ENCODE measurements at places on chromosomes 5 and 9.

DNA sequence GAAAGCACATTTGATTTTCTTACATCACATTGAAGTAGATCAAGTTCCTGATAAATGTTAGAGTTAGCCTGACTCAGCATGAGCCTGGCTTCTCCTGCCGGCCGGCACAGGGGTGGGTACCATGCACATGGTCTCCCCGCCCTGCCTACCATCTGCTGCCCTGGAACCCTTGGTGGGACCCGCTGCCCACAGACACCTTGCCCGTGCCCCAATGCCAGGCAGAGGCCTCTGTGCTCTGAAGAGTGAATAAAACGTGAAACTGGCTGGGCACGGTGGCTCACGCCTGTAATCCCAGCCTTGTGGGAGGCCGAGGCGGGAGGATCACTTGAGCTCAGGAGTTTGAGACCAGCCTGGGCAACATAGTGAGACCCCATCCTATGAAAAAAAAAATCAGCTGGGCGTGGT lies 17.3 kb downstream of the EXD3 start:
- no peak for DNase-seq

GRCh38 chr5:74055486-74056106 lies 429.6 kb downstream of the ARHGEF28 start:
- no peak for DNase-seq

GRCh38 chr9:13586587-13587374 lies 307.3 kb upstream of the MPDZ start:
- DNase-seq: no peak

DNA sequence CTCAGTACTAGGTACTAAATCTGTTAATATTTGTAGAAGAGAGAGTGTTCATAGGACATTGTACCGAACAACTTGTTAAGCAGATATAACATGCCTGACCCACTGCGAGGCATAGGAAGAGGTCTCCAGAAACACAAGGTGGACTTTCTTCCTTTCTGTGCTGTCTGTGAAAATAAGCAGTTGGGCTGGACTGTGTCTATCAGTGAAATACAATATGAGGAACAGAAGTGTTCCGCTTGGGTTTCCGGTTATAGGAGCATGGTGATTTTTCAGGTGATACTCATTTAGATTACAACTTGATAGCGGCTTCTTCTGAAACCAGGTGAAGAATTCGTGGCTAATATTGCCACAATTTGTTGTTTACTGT lies 60.9 kb upstream of the TLR4 start:
- DNase-seq: no peak

DNA sequence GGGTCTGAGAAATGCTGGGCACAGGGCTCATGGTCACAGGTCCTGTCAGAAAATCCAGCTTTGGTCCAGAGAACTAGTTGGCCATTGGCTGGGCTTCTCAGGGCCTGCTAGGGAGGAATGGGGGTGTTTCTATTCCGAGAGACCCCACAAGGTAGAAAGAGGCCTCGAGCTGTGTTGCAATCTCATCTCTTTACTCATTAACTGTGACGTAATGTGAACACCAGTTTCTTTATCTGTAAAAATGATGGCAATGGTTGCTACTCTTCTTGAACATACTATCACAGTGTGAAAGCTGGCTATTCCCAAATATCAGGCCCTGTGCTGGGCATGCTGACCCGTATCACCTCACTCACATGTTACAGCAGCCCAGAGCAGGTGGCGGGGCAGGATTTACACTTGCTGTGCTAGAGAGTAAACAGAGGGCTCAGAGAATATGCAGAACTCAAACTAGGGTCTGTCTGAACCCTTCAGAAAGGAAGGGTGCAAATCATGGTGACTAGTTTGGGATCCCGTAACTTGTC lies 35.7 kb upstream of the SLC25A51 start:
- DNase-seq: no peak

- no peak for DNase-seq
These were observed 2.1 kb upstream of the TRMO start for GRCh38 chr9:97924386-97924785.

DNA sequence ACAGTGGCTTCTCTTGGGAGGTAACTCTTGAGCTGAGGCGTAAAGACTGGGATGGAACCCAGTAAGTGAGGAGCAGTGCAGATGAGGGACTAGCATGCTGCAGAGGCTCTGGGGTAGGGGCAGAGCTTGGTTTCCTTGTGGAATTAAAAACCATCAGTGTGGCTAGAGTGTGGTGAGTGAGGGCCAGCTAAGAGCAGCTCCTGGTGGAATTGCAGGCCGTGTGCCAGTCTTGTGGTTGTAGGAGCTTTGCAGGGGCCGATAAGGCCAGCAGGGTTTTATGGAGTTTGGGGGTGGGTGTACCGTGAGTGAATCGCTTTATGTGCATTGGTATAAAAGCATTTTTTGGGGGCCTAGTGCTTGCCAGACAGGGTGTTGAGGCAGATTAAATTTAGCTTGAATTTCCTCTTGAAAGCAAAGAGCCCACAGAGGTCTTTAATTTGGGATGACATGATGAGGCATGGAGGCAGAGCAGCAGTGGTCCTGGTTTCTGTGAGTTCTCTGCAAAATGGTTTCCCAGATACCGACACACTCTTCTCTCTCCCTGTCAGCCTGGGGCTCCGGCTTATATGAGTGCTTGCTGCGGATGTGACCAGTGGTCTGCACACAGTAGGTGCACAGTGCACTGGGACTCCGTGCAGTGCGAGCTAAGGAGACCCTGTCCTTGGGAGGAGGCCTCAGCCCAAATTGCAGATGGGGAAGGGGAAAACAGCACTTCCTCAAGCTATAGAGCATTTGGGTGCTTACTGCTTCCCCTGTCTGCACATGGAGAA lies 176.4 kb upstream of the PITX1 start:
- DNase-seq: no peak

- no peak for DNase-seq
These were observed 13.5 kb downstream of the RETREG1 start for GRCh38 chr5:16603295-16603694.

DNA sequence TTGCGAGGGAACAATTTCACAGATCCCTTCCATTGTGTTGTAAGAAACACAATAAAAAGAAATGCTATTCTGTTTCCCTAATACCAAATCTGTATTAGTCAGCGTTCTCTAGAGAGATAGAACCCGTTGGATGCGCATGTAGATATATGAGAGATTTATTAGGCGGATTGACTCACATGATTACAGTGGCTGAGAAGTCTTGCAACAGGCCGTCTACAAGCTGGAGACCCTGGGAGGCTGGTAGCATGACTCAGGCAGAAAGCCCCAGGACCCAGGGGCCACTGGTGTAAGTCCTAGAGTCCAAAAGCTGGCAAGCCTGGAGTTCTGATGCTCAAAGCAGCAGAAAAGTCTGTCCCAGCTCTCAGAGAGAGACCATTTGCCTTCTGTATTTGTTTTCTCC lies 18.4 kb upstream of the IL17B start:
- DNase-seq: no peak

DNA sequence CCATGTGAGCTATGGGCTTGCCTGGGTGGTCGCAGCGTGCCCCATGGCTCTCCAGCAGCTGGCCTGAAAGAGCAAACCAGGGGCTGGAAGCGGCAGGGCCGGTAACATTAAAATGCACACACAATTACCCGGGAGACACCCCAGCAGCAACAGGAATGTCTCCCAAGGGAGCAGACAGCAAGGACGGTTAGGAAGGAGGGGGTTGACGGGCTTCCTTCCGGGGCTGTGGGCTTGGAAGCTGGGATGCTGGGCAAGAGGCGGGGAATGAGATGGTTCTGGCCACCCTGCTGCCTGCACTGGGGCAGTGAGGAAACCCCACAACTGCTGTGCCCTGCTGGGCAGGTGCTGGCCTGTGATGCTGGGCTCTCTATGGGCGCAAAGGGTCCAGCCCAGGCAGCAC lies 71.8 kb upstream of the ADAMTS2 start:
- DNase-seq: no peak

GRCh38 chr9:31608416-31608815 lies 776.0 kb upstream of the ACO1 start:
- DNase-seq: no peak

DNA sequence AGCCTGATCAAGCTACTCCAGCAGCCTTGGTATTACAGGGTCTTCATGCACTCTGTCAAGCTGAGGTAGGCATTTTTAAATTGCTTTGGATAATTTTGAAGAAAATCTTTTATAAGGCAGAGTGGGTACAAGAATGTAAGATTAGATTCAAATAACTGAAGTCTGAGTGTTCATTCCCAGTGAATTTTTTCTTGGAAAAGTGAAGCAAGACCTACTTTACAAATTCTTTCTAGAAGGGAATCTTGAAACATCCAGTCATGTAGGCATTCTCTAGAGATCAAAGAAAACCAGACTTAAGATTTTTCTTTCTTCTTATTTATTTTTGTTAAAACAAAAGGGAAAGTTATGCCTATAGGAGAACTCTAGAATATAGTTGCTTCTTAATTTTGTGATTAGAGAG lies 139.0 kb downstream of the FOCAD start:
- DNase-seq: no peak

GRCh38 chr9:121394292-121394691 lies 24.2 kb upstream of the STOM start:
- no peak for DNase-seq

GRCh38 chr9:107484117-107484723 lies 5.3 kb downstream of the KLF4 start:
- no peak for DNase-seq

- no peak for DNase-seq
These were observed 663.4 kb downstream of the PTPRD start for GRCh38 chr9:9949368-9949767.

DNA sequence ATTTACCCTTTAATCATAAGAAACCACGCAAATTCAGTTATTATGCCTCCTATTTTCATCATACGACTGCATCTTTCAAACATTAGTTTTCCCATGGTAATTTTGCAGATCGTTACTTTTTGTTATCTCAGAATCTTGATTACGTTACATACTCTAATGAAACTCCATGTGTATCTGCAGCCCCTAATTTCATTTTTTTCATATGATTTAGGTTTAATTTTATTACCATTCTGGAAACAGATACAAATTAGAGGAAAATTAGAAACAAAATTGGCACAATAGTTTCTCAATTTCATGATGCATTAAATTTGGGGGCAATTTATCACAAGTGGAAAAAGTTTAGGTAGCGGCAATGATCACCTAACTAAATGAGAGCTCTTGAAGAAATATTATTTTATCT lies 52.3 kb downstream of the C9orf153 start:
- DNase-seq: no peak

DNA sequence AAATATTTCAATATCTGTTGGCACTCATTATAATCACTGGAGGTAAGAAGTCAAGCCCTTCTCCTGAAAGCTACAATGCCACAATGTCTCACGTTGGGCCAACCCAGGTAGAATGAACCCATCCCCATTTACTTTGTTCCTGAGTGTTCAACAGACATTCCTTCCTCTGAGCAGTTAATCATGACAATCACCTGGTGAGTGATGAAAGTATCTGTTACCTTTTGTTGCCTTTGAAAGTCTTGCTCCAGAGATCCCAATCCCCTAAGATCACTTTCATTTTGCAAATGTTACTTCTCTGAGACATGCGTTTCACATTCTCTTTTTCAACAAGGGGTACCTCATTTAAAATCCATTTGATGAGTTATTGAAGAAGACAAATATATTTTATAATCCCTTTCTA lies 49.3 kb upstream of the MSX2 start:
- DNase-seq: no peak

- DNase-seq: no peak
These were observed 495.8 kb downstream of the CHSY3 start for GRCh38 chr5:130400091-130400490.

GRCh38 chr5:60520451-60521227 lies 179.3 kb downstream of the DEPDC1B start:
- no peak for DNase-seq
